ENCODE measurements at places on chromosomes 12 and 14.

GRCh38 chr12:63921157-63921556, 76.7 kb downstream of the SRGAP1 start:
- DNase-seq: no peak

DNA sequence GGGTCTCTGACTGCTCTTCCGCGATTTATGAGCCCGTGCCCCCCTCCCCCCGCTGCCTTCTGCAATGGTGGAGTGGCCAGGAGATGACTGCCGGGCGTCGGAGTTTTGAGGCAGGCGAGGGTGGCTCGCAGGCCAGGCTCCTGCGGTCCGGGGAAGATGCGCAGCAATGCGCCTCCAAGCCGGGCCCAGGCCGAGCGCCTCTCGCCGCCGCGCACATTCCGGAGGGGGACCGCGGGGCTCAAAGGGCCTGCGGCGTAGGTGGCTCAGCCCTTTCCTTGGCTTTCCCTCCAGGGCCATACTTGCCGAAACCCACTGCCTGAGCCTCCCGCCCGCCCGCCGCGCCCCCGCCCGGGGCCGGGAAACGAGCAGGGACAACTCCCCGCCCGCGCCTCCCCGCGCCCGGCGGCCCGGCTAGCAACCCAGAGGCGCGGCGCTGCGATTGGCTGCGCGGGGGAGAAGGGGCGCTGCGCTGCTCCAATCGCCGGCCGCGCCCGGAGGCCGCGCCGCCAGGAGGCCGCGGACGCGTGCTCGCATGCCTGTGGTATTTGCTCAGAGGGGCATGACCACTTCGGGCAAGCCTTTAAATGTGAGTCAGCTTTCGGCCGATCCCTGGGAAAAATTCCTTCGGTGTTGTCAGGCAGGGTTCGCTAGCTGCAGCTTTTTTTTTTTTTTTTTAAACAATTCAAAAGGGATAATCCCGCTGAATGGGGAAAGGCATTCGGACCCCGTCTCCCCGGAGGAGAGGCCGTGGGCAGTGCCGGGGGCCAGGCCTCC, 157.9 kb upstream of the PARP11 start:
- peak; percentile 55 for DNase-seq

- no peak for DNase-seq
Measured at GRCh38 chr14:100769035-100769939, 42.6 kb downstream of the DLK1 start.

- no peak for DNase-seq
Measured at GRCh38 chr14:20782280-20782890, 1.3 kb downstream of the RNASE6 start.

DNA sequence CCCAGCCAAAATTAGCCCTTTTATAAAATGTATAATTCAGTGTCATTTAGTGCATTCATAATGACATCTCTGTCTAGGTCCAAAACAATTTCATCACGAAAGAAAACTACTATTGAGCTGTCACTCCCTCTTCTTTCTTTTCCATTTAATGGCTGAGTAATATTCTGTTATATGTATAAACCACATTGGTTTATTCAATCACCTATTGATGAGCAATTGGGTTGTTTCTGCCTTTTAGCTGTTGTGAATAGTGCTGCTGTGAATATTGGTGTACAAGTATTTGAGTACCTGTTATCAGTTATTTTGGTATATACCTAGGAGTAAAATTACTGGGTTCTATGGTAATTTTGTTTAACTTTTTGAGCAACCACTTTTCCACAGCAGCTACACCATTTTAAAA, 7.2 kb downstream of the DNM1L start:
- DNase-seq: no peak

GRCh38 chr14:32366256-32366879, 37.3 kb downstream of the AKAP6 start:
- no peak for DNase-seq

- DNase-seq: no peak
Measured at GRCh38 chr12:30973830-30974229, 47.3 kb downstream of the TSPAN11 start.

DNA sequence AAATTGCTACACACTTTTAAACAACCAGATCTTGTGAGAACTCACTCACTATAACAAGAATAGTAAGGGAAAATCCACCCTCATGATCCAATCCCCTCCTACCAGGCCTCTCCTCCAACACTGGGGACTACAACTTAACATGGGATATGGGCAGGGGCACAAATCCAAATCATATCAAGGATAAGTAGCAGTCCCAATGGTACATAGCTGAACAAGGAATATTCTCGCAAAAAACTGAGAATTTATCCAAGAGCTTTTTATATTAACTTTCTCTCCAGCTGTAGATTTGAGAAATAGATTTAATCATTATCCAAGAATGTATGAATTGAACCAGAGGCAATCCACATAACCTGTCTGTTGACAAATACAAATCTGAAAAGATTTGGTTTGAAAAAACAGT, 185.2 kb downstream of the TMTC3 start:
- no peak for DNase-seq

All from RPMI8226 (cell line).